Foreskin melanocyte (primary cell): ENCODE measurements at places on chromosomes 1 and 21.

DNA sequence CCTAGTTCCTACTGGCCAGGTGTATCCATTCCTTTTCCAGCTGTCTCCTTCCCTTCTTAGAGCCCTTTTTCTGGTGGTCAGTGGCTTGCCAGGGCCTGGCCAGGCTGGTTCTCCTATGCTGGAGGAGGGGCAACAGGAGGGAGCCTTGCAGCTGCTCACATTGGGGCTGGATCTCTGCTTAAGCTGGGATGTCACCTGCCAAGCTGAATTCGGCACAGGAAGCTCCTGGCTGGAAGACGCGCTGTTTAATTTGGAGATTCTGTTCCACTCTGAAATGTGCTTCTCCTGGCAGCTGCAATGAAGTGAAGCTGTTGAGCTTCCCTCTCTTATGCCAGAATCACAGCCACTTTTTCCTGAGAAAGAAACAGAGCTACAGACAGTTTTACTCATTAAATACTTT lies 56.0 kb upstream of the POU3F1 start:
- DNase-seq = no peak

- no peak for DNase-seq
Observed at GRCh38 chr21:26095131-26095530, 75.4 kb downstream of the APP start.

DNA sequence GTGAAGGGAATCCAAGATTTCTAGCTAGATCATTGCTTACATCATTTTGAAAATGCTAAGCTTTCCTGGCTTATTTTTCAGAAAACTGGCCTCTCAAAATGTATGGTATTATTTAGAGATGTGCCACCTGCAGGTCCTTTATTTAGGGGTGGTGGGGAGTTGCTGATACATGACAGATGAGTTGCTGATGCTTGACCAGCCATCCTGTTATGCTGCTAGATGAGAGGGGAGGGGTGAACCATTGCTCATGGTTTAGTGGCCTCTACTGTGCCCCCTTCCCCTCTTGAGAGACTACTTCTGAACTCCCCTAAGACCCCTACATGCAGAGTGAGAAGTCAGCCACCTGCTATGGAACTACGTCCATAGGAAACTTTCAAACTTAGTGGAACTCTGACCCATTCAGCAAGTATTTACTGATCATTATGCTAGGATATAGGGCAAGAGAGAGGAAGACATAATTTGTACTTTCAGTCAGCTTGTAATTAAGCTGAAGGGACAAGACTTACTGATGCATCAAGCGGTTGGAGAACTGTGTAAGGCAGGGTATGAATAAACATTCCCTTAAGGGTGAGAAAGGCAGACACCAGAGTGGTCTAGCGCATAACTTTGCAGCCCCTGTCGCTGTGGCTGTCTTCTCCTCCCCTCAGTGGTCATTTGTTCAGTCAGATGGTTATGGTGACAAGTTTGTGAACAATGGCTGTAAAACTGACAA lies 34.6 kb downstream of the SLAMF6 start:
- no peak for DNase-seq

GRCh38 chr1:201761178-201761577 lies 67.8 kb upstream of the IPO9 start:
- DNase-seq = no peak

GRCh38 chr1:23979387-23979880 lies 693 bp downstream of the SRSF10 start:
- DNase-seq = peak; percentile 15
